ENCODE measurements at places on chromosomes 2 and 18.
A peak's percentile ranks its signal among the peaks of the same experiment; 100 is the strongest.

DNA sequence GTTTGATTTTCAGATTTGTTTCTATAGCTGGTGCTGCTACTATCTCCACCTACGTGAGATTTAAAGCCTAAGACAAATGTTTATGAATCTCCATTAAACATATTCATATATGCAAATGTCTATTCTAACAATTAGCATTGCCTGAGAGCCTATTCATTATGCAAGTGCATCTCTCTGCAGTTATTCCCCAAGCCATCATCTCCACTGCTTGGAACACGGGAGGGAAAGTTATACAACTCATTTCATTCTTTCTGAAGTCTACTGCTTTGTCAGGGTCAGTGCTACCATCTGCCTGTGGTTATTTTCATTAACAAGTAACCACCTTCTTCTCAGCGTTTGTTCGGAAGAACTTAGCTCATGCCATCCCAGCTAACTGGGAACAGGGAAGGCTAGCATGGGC lies 188.8 kb upstream of the REV1 start:
- DNase-seq: no peak

DNA sequence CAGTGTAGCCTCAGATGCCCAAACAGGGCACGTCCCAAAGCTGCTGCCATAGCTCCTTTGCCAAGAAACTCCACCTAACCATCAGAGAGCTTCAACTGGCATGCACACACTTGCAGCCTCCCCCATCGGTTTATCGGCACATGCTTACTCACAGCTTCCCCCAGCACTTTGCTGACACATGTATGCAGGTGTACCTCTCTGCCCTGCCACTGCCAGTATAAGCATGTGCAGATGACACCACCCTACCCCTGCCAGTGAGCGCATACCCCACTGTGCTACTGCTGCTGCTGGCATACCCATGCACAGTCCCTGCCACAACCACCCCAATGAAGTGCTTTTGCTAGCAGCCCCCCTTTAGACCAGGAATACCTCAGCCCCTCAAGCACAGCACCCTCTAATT lies 1231.0 kb downstream of the DSC3 start:
- no peak for DNase-seq

- DNase-seq: peak; percentile 12
Observed at GRCh38 chr2:27320958-27321543, 1.8 kb downstream of the MPV17 start.

DNA sequence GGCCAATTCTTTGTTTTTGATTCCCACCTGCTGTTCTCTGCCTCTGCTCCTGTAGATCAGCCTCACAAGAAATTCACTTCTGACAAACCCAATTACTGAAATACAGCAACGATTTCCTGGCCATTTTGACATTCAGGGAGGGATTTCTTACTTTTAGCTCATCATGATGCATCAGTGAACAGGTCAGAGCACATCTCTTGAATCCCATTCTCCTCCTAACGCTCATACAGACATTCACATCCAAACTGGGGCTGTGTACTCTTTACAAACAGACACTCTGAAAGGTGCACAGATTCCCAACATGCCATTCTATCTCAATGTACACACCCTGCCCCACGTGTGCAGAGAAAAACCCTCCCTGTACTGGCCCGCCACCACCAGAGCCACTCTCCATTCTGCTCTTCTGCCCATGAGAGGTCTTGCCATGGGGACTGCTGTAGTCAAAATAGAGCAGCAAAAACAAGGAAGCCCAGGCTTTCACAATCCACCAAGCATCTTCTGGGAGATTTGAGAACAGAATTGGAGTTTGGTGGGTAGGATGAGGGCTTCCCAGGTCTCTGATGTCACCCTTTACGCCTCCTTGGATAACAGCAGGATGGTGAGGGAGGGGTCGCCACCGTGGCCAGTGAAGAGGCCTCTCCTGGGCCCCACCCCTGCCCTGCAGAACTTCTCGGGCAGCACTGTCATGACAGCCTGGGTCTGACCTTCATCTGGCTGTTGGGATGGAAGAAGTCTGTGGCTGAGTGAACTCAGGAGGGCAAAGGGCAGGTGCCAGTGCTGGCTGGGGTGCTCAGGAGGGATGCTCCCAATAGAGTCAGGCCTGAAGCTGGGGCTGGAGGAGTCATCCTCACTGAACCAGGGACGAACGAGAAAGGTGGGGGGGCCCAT lies 41.9 kb upstream of the ZFP36L2 start:
- no peak for DNase-seq

- no peak for DNase-seq
Observed at GRCh38 chr2:147479358-147479757, 365.5 kb upstream of the ACVR2A start.

DNA sequence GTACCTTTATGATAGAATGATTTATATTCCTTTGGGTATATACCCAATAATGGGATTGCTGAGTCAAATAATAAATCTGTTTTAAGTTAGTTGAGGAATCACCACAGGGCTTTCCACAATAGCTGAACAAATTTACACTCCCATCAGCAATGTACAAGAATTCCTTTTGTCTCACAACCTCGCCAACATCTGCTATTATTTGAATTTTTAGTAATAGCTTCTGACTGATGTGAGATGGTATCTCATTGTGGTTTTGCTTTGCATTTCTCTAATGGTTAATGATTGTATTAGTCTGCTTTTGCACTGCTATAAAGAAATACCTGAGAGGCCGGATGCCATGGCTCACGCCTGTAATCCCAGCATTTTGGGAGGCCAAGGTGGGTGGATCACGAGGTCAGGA lies 1387.6 kb upstream of the ACVR2A start:
- no peak for DNase-seq

DNA sequence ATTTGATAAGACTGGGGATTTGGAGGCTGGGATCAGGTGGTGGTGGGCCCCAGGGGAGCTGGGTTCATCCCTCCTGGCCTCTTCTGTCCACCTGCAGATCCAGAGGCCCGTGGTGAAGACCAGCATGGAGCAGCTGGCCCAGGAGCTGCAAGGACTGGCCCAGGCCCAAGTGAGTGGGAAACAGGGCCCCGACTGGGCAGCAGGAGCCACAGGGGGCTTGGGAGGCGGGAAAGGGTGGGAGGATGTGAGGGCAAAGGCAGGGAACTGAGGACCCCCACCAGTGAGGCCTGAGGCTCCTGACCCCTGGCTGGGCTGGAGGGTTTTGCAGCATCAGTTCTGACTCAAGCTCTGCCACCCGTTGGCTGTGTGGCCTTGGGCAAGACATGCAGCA lies 11.3 kb downstream of the PROM2 start:
- DNase-seq: no peak

DNA sequence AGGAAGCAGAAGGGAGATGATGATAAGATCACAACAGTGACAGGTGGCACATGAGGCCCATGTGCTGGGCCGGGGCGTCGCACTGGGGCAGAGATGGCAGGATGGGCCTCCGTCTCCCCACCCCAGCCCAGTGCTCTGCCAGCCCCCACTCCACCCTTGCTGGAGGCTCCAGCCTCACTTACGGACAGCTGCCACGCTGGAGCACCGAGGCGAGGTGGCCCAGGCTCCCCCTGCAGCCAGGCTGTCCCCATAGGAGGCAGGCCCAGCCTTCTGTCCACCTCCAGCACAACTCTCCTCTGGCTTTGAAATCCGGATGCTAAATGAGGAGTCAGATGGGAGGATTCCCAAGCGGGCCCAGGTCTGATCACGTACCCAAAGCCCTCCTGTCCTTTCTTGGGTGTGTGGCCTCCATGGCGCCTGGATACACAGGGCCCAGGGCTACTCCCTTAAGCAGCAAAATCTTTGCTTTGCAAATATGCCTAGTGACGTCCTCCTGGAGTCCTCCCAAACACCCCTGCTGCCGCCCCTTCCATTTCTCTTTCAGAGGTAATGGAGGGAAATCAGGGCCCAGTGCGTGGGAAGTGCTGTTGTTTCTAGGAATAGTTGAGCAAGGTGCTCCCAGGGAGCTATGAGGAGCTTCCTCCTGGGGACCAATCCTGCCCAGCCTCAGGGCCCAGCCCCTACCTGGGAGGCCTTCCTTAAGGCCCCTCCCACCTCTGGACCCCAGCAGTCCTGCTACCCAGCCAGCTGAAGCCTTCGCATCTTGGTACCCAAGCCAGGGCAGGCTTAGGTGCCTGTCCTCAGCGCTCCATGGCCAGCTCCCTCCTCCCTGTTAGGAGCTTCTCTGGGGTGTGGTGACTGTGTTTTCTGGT lies 170.4 kb upstream of the MYCN start:
- no peak for DNase-seq

DNA sequence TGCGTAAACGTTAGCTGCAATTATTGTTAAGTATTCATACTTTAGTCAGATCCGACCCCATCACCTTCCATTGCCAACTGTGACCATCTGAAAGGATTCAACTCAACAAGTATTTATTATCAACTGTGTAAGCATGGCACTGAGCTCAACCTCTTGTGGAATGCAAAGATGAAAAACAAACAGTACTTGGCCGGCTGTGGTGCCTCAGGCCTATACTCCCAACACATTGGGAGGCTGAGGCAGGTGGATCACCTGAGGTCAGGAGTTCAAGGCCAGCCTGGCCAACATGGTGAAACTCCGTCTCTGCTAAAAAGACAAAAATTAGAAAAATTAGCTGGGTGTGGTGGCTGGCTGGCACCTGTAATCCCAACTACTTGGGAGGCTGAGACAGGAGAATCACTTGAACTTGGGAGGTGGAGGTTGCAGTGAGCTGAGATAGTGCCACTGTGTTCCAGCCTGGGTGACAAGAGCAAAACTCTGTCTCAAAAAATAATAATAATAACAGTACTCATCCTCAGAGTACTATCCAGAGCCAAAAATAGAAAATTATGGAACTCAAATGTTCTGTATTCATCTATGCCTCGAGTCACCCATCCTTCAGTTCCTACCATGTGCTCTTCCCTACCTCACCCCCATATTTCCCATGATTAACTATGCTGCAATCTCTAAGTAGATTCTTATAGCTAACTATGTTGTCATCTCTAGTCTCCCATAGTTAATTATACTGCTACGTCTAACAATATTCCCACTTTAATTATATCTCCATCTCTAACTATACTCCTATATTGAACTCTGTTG lies 8.6 kb upstream of the MREG start:
- no peak for DNase-seq

GRCh38 chr2:130318906-130319305 lies 23.8 kb upstream of the IMP4 start:
- DNase-seq: no peak

GRCh38 chr2:100196786-100197494 lies 54.5 kb upstream of the AFF3 start:
- DNase-seq: no peak

DNA sequence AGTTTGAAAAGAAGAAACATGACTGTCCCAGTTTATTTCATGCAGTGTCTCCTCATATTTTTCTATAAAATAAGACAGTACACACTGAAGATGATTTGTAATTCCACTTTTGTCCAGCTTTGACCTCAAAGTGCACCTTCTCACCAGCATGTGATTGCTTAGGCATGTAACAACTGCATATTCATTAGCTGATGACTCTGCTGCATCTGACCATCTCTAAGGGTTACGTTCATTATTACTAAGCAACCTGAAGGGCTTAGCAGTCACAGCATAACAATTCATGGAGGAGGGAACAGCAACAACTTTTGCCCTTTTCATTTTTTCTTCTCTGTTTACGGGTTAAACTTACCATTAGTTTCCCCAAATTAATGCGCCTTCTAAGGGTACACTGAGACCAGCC lies 330.6 kb upstream of the PIK3C3 start:
- no peak for DNase-seq

DNA sequence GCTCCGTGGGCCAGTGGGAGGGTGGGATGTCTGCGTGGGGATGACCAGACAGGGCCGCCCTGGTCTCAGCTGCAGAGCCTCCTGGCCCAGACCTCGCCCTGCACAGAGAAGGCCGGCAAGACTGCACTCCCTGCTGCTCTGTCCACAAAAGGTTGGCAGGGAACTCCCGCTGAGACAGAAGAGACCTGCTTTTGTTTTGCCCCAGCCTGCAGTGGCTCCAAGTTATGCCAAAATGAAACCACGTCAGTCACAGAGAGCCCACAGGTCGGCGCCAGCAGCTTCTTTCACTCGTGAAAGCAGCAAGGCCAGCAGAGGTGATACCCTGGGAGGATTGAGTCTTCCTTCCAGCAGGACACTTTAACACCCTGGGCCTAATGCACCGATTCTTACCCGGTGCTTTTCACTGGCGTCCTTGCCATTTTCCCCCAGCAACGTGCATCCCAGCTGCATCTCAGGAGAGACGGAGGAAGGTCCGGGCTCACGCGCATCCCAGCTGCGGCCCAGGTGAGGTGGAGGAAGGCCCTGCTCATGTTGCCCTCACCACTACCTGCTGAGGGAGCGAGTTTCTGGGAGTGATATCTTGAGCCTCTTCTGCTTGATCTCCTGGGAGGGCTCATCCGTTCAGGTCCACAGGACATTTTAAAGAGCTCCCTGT lies 22.1 kb upstream of the CTDP1 start:
- no peak for DNase-seq

GRCh38 chr2:10971161-10971887 lies 59.6 kb downstream of the KCNF1 start:
- DNase-seq: no peak

DNA sequence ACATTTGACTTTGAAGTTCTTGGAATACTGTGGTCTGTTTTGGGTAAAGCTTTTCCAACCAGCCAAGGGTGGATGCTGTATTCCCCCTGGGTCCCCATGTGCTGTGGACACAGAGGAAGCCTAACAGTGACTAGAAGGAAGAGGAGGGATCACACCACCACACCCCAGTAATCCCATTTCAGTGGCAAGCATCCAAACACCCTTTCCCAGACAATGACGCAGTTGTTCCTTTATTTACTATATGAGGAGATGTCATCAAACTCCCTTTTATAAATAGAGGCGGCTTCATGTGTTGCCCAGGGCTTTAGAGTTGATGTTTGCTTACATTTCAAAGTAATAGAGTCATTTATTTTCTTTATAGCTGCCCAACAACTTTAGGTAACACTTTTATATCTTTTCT lies 959.4 kb upstream of the GYPC start:
- DNase-seq: no peak

- DNase-seq: no peak
Observed at GRCh38 chr2:164896634-164897355, 55.2 kb upstream of the COBLL1 start.

GRCh38 chr2:25558262-25558661 lies 115.1 kb downstream of the DTNB start:
- peak; percentile 26 for DNase-seq

DNA sequence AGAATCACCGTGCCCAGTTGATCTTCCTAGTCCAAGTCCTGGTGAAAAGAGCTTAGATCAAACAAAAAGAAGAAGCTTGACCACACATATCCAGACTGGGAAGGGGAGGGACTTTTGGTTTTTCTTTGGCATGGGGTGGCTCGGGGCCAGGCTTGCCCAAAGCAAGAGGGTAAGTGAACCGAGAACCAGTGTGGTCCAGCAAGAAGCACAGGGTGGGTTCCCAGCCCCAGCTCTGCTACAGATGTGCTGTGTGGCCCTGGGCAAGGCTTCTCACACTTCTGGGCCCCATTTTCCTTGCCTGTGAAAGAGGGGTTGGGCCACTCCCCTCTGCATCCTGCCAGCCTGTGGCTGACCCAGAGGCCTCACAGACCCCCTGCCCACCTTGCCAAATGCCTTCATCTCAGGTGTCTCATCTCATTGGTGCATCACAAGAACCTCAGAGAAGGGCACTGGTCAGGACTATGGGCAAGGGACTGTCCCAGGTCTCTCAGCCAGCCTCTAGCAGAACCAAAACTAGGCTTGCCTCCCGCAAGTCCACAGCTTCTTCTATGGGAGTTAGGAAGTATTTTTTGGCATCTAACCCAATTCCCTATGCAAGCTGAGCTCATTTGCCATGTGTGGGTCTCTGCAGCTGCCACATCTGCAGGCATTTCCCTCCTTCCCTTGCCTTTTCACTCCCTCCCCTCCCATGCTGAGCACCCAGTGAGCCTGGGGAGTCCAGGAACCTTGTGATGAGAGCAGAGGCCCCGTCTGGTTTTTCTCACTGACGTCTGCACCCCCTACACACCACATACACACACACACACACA lies 6.9 kb downstream of the ATP6V1B1 start:
- no peak for DNase-seq

All from CD4-positive, alpha-beta T cell treated with Interferon gamma for 1 hour (primary cell).